ENCODE measurements at places on chromosomes 3 and 15. TPM values are rescaled to one million over a fixed set of nuclear protein-coding genes. Genes with fewer than 3 reads are reported as not detected.

DNA sequence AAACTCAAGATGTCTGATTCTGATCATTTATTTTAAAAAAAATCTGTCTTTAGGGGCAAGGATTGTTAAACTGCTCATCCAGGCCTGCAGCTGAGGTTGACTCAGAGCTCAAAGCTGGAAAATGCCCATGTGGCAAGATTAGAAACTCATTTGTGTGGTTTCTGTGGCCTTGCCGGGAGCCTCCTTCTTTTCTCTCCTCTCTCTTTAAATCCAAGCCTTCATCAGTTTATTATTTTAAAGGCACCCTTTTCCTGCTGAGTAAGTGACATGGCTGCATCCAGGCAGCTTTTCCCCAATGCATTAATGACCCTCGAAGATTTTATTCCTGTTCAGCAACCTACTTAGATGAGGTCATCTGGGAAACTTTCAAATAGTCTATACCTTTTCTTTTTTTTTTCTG is 221.3 kb upstream of the CDIN1 start:
- H3K36me3 ChIP-seq, result no peaks in the 10 kb centered on the region
- no peaks in the 10 kb centered on the region for H3K4me1 ChIP-seq
- H3K27ac ChIP-seq, result no peak overlapping the region
- H3K27me3 ChIP-seq, result no peaks in the 10 kb centered on the region
- DNase-seq, result no peak
- no peak overlapping the region for H3K4me3 ChIP-seq

DNA sequence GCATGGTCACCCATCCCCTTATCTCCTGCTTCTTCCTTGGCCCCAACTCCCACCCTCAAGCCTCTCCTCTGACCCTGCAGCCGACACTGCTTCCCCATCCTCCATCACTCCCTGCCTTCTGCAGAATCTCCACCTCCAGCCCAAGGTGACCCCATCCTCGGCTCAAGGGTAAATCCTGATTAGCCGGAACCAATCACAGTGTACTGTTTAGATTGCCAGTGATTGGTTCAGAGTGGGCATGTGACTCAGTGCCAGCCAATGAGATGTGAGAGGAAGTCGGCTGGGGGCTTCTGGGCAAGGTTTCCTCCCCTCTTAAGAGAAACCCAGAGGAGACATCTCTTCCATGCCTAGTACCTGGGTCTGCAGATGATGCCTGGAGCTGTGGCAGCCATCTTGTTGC is 10.3 kb downstream of the CACNA2D2 start:
- no peaks in the 10 kb centered on the region for H3K4me1 ChIP-seq
- H3K27ac ChIP-seq, result no peak overlapping the region
- H3K4me3 ChIP-seq, result no peak overlapping the region
- DNase-seq, result peak; percentile 65

DNA sequence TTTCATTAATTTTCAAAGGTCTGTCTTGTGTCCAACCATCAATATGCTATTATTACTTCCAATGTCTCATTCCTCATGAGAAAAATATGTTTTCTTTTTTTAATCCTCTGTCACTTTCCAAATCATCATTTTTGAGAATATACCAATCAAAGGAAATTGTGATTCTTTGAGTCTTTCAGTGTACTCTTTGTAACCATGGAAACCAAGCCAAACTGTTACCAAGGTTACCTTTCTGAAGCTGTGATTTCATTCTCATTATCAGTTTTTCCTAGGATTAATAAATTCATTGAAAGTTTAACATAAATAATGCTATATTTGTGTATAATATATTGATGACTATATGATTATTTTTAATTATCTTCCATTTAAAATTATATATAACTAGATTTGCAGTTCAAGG is 16.6 kb upstream of the PLSCR5 start:
- H3K4me3 ChIP-seq, result no peak overlapping the region
- no peak for DNase-seq
- H3K36me3 ChIP-seq, result no peaks in the 10 kb centered on the region

- no peak for DNase-seq
- no peaks in the 10 kb centered on the region for H3K36me3 ChIP-seq
- H3K27me3 ChIP-seq, result no peaks in the 10 kb centered on the region
- peaks cover 34% of the 10 kb centered on the region for H3K4me1 ChIP-seq
These were observed 475.0 kb upstream of the PROK2 start for GRCh38 chr3:72259755-72260587.

DNA sequence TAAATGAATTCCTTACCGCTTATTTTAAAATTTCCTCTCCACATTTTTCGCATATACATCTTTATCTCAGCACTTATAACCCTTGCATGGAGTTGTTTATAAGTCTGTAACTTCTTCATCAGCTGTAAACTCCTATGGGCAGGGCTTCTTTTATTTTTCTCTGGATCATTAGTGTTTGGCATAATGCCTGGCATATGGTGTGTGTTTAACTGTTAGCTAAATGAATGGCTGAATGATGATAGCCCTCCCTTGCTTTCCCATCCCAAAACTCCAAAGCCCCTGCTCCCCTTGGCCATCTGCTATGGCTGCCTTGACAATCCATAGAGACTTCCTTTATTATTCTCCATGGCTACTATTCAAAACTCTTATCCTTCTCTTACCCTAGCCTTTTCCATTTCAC is 48.1 kb upstream of the SEMA6D start:
- H3K4me3 ChIP-seq, result no peak overlapping the region
- no peaks in the 10 kb centered on the region for H3K27me3 ChIP-seq
- no peak overlapping the region for H3K27ac ChIP-seq
- no peaks in the 10 kb centered on the region for H3K36me3 ChIP-seq

DNA sequence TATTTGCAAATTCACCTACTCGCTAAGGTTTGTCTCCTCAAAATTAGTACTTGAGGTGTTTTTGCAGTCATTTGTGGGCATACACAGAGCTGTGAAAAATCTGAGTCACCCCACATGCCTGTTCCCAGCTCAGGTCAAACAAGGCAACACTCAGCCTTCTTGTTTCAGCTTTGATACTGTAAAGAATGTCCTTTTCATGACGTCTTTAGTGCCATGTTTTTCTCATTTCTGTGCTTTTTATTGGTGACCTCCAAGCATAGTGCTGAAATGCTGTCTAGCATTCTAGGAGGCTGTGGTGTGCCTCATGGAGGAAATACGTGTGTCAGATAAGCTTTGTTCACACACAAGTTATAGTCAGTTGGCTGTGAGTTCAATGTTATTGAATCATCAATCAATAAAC is 8.8 kb downstream of the CAPN3 start:
- peaks cover 8% of the 10 kb centered on the region for H3K4me1 ChIP-seq
- no peaks in the 10 kb centered on the region for H3K36me3 ChIP-seq
- H3K27ac ChIP-seq, result no peak overlapping the region
- no peak overlapping the region for H3K4me3 ChIP-seq

GRCh38 chr3:121730940-121731687 is 18.4 kb downstream of the GOLGB1 start:
- H3K4me1 ChIP-seq, result peaks cover 14% of the 10 kb centered on the region
- no peaks in the 10 kb centered on the region for H3K27me3 ChIP-seq
- H3K36me3 ChIP-seq, result peaks cover 12% of the 10 kb centered on the region
- no peak overlapping the region for H3K27ac ChIP-seq

IL17RE gene
- total RNA-seq, result not detected

SNTN gene
- total RNA-seq, result not detected

SQOR gene
- total RNA-seq, result 3.5 TPM
